ENCODE measurements at places on chromosomes 16 and 17.

GRCh38 chr17:57294629-57295501, 38.5 kb downstream of the MSI2 start:
- no peak for DNase-seq

DNA sequence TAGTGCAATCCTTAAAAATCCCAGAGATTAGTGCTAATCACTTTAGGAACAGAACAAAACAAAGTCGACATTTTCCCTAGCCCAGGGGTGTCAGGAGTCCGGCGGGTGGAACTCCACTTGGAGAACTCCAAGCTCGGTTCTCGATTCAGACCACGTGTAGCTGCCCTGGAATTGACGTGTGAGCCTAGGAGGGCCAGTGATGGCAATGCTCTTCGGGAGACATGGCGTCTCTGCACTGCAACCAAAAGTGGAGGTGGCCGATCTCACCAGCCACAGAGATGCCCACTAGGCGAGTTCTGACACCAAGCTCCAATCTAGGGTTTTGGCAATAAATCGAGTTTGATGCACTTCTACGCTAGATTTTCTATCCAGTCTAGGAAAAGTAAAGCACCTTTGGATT, 17.6 kb downstream of the MAP1LC3B start:
- DNase-seq: no peak

- DNase-seq: no peak
Measured at GRCh38 chr17:8753136-8753975, 5.0 kb downstream of the SPDYE4 start.

DNA sequence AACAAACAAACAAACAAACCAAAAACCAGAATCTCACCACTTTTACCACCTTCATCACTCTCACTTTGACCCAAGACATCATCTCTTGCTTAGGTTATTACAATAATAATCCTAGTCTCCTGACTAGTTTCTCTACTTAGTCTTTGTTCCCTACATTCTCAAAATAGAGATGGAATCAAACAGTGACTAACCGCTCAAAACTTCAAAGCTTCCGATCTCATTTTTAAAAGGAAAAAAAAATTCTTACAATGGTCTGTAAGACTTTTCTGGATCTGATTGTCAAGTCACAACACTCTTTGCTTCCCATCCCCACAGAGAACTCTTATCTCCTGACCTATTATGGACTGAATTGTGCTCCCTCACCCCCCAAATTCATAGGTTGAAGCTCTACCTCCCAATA, 60.9 kb downstream of the SPAG9 start:
- no peak for DNase-seq

DNA sequence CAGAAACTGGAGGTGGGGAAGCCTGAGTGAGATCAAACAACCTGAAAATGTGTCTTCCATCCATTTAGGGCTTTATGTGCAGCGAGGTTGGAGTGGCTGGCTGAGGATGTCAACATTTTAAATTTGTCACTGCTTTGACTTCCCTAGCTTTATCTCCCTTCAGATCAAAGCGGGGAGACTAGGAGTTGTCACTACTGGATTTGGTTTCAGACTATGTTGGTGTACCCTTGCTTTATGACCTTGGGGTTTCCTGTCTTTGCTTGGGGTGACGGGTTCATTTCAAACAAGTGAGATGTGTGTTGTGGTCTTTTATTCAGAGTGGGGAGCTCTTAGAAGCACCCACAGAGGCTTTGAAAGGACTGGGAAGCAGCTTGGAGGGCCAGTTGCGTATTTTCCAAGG, 25.6 kb downstream of the MSI2 start:
- DNase-seq: no peak

- no peak for DNase-seq
Measured at GRCh38 chr17:1471490-1471889, 15.5 kb upstream of the CRK start.

- DNase-seq: no peak
Measured at GRCh38 chr16:75081179-75081859, 35.3 kb downstream of the LDHD start.

DNA sequence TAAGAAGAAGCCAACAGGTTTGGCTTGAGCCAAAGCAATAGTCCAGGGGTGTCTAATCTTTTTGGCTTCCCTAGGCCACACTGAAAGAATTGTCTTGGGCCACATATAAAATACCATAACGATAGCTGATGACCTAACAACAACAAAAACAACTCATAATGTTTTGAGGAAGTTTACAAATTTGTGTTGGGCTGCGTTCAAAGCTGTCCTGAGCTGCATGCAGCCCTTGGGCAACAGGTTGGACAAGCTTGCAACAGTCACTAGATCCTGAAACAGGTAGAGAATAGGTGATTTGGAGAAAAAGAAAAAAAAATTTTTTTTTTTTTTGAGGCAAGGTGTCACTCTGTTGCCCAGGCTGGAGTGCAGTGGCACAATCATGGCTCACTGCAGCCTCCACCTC, 4.5 kb downstream of the CRYBA1 start:
- DNase-seq: no peak

DNA sequence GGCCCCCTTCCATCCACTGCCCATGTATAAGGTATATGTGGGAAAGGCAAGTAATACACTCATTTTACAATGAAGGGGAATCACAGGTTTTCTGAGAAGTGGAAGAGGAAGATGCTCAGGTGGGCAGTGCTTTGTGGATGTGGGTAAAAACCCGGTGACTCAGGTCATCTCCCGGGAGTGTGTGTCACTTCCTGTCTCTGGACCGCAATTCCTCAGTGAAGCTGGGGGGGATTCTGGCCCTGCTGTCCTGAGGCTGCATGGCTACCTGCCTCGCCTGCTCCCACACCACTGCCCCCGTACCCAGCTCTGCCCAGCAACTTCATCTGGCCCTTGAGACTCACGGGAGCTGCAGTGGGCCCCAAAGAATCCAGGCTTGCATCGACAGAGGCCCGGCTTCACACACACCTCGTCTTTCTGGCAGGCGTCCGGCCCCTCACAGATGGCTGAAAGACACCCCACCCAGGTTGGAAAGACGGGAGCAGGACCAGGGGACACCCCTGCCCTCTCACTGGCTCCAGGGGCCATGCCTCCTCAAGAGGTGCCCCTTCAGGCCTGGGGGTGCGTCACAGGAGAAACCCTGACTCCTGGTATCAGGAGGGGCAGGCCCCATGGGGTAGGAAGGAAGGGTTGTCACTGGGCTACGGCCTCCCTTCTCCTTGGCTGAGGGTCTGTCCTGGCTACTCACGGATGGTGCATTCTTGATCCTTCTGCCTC, 882 bp downstream of the SCARF1 start:
- no peak for DNase-seq

- peak; percentile 84 for DNase-seq
Measured at GRCh38 chr16:84884596-84885341, 65.0 kb downstream of the CRISPLD2 start.

DNA sequence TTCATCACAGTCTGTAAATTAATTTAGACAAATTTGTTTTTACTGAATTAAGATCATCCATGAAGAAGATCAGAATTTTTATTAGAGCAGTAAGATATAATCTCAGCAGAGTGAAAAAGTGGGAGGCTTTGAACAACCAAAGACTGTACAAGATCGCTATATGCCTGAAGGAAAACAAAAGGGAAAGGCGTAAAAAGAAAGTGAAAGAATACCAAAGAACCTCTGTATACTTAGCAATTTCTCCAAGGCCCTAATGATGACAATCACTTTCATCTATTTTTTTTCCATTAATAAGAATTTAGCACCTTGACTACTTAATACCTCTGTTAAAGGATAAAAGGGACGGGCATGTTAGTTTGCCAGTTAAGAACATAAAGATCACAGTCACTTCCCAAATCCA, 38.6 kb upstream of the ABCA10 start:
- DNase-seq: no peak

- DNase-seq: peak; percentile 35
Measured at GRCh38 chr16:14334366-14335080, 263.4 kb downstream of the MRTFB start.

DNA sequence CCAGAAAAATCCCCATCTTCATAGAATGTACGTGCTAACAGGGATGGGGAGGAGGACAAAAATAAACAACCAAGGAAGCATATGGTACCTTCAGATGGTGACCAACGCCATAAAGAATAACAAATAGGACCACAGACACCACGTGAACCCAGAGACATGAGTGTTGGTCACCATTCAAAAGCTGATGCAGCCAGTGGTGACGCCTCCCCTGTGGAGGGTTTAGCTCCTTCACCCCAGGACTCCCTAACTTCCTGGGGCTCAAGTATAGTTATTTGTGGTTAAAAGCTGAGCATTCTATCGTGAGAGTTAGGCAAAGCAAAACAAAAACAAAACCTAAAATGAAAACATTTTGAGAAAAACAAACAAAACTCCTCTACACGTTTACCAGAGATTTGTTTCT, 184.7 kb downstream of the SOX9 start:
- no peak for DNase-seq

GRCh38 chr16:88503374-88503770, 50.3 kb downstream of the ZFPM1 start:
- DNase-seq: no peak

GRCh38 chr17:80673152-80673920, 128.7 kb downstream of the RPTOR start:
- peak; percentile 21 for DNase-seq

GRCh38 chr17:2138318-2138717, 83.4 kb downstream of the HIC1 start:
- no peak for DNase-seq

DNA sequence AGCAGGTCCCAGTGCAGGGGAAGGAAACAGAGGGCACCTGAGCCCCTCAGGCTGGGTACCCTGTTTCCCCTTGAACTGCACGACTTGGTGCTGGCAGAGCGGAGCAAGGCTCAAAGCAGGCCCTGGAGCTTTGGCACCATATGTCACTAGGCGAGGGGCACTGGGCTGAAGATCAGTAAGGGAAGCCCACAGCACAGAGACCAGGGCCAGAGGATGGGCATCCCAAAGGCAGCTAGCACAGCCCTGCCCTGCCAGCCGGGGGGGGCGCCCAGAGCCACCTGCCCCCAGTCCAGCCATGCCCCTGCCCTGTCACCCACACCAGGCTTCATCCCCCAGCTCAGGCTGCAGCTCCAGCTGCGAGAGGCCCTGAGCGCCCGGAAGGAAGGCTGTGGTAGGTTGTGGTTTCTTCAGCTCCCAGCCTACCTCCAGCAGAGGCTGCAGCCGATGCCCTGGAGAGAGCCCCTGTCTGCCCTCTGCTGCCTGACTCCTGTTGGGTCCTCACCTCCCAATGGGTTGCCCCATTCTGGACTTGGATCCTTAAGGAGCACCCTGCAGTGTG, 10.9 kb downstream of the NHERF1 start:
- no peak for DNase-seq

DNA sequence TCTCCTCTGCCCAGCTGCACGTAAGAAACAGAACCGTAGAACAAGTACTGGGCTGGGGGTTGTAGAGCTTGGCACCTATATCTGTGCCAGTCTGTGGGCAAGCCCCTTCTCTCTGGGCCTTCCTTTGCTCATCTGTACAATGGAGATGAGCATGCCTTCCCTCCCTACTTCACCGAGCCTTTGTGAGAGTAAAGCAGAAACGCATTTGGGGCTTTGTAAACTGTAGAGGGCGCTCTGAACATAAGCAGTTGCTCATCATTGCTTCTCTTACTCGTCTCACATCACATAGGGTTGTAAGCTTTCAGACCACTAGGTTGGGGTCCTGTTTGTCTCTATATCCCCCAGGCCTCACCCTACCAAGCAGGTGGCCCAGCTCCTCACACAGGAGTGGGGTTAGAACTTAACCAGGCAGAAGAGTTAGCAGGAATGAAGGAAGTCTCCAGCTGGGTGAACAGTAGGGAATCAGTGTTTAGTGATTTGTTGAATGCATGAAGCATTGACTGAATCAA, 15.1 kb downstream of the SAMD14 start:
- peak; percentile 80 for DNase-seq

- DNase-seq: no peak
Measured at GRCh38 chr16:85528528-85529387, 84.4 kb upstream of the GSE1 start.

GRCh38 chr16:64841071-64841470, 280.8 kb downstream of the CDH11 start:
- no peak for DNase-seq

- DNase-seq: no peak
Measured at GRCh38 chr16:56848955-56849689, 15.9 kb upstream of the SLC12A3 start.

- peak; percentile 28 for DNase-seq
Measured at GRCh38 chr17:65370669-65371131, 190.7 kb downstream of the AXIN2 start.

GRCh38 chr17:72004011-72004427, 116.8 kb upstream of the SOX9 start:
- DNase-seq: no peak

- no peak for DNase-seq
Measured at GRCh38 chr16:19660432-19660831, 57.6 kb downstream of the KNOP1 start.

- peak; percentile 83 for DNase-seq
Measured at GRCh38 chr17:8994319-8994718, 27.0 kb upstream of the NTN1 start.

DNA sequence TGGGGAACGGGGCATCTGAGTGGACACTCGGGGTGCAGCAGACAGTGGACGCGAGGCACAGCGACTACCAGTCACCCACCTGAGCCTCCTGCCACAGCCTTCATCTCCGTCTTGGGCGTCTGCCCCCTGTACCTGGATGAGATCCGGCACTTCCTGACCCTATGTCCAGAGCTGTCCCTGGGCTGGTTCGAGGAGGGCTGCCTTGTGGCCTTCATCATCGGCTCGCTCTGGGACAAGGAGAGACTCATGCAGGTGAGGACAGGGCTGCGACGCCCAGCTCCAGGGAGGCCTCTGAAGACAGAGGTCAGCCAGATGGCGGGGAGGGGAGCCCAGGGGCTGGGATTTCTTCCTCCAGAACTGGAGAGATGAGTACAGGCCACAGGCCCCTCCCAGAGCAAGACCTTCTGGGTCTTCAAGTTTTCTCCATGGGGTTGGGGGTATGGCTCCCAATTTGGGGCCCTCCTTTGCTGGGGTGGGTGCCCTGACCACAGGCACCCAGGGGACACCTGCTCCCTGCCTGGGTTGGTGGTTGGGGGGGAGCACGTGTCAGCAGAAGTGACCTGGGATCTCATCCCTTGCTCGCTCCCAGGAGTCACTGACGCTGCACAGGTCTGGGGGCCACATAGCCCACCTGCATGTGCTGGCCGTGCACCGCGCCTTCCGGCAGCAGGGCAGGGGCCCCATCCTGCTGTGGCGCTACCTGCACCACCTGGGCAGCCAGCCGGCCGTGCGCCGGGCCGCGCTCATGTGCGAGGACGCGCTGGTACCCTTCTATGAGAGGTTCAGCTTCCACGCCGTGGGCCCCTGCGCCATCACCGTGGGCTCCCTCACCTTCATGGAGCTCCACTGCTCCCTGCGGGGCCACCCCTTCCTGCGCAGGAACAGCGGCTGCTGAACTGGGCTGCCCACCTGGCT, 1.9 kb downstream of the AANAT start:
- DNase-seq: no peak

- DNase-seq: no peak
Measured at GRCh38 chr16:8670014-8670560, 4.3 kb upstream of the ABAT start.

DNA sequence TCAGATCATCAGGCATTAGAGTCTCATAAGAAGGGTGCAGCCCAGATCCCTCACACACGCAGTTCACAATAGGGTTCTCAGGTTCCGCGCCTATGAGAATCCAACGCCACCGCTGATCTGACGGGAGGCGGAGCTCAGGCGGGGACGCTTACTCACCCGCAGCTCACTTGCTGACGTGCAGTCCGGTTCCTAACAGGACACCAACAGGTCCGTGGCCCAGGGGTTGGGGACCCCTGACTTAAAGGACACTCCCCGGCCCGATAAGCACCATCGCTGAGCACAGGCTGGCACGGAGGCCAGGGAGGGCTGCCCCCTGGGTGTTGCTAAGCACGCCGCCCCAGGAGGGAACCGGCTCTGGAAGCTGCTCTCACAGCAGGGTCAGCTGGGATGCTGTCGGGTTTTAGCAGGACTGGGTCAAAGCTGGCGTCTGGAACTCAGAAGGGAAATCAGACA, 30.1 kb upstream of the BAHCC1 start:
- DNase-seq: peak; percentile 72
